Activated CD8-positive, alpha-beta memory T cell treated with anti-CD3 and anti-CD28 coated beads, Interleukin-2, amount 10 ng/mL, durations not matched to agents 7 days and 5 days (primary cell): ENCODE measurements at places on chromosomes 1 and 21. TPM values are rescaled to one million over a fixed set of nuclear protein-coding genes. Genes with fewer than 3 reads are reported as not detected.

DNA sequence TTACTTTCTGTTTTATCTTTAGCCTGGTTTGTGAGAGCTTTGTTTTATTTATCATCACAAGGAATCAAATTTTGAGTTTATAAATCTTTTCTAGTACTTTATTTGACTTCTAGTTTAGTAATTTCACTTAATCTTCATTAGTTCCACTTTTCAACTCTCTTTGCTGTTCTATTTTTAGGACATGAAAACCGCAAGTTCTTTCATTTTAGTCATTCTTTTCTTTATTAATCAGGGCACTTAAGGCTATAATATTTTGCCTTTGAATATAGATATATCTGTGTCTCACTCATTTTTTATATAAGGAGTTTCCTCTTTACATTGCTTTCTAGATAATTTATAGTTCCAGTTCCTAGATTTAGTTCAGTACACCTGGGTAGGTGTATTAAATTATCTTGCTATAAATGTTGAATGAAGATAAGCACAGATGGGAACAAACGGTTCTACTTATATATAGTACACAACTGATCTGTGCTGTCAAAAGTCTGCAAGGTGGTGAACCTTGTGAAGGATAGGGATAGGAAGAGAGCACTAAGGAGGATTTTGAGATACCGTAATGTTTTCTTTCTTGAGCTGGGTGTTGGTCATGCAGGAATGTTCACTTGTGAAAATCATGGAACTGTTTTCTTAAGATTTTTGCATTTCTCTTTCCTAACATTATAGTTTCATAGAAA, 402.3 kb downstream of the RYR2 start:
- no peak for DNase-seq

- DNase-seq = no peak
These were observed 458.3 kb upstream of the ADAMTS5 start for GRCh38 chr21:27425172-27425571.

Gene NR5A2
- 0.59 TPM for total RNA-seq

Gene HRNR
- not detected for total RNA-seq

Gene RGL1
- total RNA-seq = 2.9 TPM
